ENCODE measurements at places on chromosomes 2 and 18. TPM values are rescaled to one million over a fixed set of nuclear protein-coding genes. Genes with fewer than 3 reads are reported as not detected.

DNA sequence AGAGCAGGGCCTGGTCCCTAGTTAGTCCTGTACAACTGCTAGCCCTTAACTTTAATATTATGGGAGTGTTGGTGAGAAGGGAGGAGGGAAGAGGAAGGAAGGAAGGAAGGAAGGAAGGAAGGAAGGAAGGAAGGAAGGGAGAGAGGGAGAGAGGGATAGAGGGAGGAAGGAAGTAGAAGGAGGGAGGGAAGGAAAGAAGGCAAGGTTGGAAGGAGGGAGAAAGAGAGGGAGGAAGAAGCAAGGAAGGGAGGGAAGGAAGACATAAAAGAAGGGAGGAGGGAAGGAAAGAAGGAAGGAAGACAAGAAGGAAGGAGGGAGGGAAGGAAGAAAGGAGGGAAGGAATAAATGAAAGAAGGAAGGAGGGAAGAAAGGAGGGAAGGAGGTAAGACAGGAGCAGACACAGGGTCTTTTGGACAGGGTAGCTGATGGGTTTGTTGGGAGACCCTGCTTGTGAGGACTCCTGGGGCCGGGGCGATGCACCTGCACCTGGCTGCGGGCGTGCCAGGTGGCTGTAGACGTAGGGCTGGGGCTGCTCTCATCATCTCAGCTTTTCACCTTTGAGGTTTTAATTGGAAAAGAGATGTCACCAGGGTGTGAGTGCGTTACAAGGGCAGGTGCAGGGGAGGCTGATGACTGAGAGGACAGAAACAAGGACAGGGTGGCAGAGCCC is 5.9 kb upstream of the POMC start:
- DNase-seq: no peak

GRCh38 chr18:46663539-46663938 is 6.5 kb upstream of the LOXHD1 start:
- no peak for DNase-seq

- no peak for DNase-seq
These were observed 62.1 kb upstream of the OTOS start for GRCh38 chr2:240202586-240202985.

DNA sequence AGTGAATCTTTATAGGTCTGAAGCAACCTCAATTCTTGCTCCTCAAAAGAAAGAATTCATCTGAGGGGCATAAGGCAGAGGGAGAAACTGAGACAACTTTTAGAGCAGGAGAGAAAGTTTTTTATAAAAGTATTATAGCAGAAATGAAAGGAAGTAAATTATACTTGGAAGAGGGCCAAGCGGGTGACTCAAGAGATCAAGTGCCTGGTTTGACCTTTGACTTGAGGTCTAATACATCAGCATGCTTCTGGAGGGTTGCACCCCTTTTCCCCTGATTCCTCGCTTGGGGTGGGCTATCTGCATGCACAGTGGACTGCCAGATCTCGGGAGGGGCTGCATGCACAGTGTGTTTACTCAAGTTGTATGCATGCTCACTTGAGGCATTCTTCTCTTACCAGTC is 268.5 kb upstream of the LRATD1 start:
- DNase-seq: no peak

- no peak for DNase-seq
These were observed 90.8 kb downstream of the ZFP36L2 start for GRCh38 chr2:43135583-43135982.

DNA sequence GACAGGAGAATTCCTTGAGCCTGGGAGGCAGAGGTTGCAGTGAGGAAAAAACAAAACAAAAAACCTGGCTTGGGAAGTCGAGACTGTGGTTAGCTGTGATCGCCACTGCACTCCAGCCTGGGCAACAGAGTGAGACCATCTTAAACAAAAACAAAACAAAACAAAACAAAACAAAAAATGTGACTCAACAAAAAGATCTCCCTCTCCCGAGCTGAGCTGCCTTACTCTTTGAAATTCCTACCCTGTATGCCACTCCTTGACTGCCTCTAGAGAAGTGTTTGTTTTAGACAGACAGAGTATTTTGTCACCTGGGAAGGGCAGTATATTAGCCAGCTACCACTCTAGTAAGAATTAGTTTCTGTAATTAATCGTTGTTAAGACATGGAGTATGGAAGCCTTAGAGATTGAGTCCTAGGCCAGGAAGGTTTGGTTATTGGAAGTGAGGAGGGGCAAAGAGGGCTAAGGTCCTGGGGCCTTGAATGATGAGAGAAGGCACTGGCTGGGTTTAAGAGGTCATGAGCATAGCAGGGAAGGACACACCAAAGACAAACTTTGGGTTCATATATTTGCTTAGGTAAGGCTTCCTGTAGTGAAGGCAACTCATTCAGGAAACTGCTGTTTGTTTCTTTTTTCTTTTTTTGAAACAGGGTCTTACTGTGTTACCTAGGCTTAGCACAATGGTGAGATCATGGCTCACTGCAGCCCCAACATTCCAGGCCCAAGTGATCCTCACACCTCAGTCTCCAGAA is 56.0 kb downstream of the HAUS1 start:
- no peak for DNase-seq

DNA sequence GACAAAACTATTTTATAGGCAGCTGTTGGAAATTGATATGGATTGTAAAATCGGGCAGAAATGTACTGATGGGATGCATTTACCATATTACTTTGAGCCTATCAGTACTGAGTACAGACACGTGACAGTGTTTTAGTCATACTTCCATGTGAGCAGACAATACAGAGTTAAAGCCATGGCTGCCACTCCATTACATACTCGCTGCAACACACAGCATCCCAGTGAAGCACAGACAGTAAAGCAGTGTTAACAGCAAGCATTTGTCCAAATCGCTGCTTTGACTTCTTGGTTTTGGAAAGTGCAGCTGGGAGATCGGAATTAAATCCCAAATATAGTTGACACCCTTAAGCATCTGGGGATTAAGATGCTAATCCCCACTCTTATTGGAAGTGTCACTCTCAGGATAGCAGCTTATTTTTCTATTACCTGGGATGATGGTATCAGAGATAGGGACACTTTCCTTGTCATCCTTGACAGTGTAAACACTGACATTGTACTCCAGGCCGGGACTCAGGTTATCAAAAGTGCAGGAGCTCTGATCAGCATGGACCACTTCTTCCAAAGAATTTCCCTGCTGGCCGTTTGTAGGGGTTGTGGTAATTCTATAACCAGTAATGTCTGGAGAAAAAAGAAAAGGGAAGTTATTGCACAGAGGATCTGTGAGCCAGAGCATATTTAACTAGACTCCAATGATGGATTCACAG is 41.6 kb downstream of the FN1 start:
- no peak for DNase-seq

DNA sequence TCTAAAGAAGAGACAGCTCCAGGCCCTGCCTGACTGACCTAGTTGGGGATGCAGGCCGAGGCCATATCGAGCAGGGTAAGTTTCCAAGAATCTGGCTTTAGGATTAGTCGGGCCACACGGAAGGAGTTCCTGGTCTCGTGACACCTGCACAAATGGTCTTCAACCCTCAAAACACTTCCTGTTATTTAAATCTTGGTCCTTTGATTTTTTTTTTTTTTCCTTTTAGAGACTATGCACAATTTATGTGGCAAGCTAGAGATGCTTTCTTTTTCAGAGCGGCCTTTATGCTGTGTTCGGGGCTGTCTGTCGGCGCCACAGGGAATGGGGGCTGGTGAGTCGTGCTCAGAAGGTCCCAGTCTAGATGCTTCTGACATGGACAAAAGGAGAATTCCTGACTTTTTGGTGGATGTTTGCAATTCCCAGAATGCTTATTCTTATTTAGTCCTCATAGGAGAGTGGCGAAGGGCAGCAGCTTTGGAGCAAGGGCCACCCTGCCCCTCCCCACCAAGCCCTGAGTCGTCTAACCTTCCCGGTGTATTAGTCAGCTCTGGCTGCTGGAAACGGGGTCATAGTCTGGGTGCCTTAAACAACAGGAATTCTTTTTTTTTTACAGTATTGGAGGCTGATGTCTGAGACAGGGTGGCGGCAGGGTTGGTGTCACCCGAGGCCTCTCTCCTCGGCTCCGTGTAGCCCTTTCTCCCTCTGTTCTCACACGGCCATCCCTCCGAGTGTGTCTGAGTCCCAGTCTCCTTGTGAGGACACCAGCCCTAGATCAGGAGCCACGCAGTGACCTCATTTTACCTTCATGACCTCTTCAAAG is 27.4 kb downstream of the HPCAL1 start:
- DNase-seq: peak; percentile 48

- no peak for DNase-seq
These were observed 48.4 kb upstream of the NAB1 start for GRCh38 chr2:190600293-190601103.

DNA sequence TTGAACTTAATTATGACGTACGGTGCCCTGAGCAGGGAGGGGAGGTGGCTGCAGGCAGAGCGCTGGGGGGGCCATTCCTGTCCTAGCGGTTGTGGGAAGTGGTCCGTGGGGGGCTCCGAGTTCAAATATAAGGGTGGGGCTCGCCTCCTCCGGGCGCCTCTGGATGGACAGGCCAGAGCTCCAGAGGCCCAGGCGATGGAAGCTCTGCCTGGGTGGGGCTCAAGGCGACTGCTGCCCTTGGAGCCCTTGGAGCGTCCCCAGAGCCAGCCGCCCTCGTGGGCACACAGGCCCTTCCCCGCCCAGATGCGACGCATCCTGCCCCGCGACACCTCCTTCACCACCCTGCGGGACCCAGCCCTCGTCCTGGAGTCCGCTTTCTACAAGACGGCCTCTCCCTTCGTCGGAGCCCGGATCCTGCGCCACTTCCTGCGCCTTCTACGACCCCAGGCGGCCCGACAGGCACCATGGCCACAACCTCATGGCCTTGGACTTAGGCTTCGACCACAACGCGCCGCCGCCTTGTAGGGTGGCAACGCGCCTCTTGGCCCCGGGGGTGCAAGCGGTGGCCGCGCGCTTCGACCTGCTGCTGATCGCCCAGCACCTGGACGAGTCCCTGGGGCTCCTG is 10.5 kb downstream of the AQP12B start:
- DNase-seq: no peak

The EPHA4 gene
- 2.8 TPM for total RNA-seq

The TMEM247 gene
- not detected for total RNA-seq

The ESPNL gene
- 0.61 TPM for total RNA-seq

The ACOXL gene
- total RNA-seq: 2.4 TPM

The ARL6IP6 gene
- total RNA-seq: 32.8 TPM
